ENCODE measurements at places on chromosomes 12 and 14. TPM values are rescaled to one million over a fixed set of nuclear protein-coding genes. Genes with fewer than 3 reads are reported as not detected.

DNA sequence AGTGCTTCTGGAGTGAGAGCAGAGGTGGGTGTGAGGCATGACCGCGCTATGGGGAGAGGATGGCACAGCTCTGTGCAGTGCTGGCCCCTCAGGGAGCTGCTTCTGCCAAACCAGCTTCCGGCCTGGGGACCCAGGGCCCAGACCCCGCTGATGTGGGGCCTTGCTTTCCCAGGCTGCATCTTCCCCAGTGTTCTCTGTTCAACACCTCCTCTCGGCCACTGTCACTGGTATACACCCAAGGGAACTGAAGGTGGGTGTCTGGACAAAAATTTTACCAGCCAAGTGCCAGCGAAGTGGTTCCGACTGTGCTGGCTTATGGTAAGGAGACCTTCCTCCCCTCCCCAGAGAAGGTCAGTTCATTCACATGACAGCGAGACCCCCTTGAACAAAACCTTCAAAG, 179.1 kb downstream of the AACS start:
- H3K27ac ChIP-seq, result no peak overlapping the region
- H3K4me3 ChIP-seq, result no peak overlapping the region

DNA sequence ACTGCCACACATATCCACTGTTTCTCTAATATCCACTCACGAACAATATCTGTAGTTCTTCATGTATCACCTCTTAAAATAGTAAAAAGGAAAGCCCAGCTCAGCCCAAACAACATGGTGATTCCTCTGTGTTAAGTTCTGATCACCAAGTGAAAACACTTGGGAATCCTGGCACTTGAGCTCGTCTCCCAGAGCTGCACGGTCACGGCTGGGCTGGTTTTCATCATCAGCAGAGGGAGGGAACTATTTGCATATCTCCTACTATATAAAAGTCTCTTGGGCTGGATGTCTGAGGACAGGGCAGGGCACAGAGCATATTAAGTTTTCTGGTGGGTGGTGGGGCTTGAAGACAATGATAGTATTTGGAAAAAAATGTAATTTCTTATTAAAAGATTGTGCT, 870.6 kb downstream of the TMEM121 start:
- no peak overlapping the region for H3K27ac ChIP-seq
- no peaks in the 10 kb centered on the region for H3K36me3 ChIP-seq
- H3K27me3 ChIP-seq, result no peaks in the 10 kb centered on the region
- DNase-seq, result no peak
- peaks cover 22% of the 10 kb centered on the region for H3K4me1 ChIP-seq
- peak overlapping the region; percentile 15 for H3K4me3 ChIP-seq

DNA sequence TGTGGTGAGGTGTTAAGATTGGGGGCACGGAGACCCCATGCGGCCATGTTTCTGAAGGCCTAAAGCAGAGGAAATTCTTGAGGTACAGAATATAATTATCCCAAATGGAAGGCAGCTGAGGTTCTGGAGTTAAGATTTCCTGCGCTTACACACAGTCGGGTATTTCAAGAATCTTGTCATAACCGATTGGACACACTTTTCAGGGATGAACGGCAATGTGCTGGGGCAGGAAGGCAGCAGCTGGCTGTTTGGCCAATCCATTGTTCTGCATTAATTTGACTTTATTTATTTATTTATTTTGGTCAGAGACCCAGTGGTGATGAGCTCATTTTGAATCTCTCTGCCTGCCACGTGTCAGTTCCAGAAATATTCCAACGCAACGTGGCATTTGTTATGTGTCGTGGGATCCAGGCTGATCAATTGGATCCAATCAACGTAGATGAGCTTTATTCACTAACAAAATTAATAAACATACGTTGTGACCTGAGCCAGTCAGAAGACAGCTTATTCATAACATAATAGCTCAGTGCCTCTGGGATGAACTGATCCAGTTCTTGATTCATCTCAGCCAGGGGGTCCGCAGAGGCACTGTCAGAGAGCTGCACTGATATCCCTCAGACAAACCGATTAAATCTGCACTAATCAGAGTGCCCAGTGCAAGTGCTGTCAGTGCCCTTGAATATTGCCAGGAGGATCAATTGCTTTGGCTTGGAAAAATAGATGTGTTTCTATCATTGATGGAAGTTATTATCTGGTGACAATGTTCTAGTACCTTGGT, 181.0 kb downstream of the KTN1 start:
- no peaks in the 10 kb centered on the region for H3K4me1 ChIP-seq
- no peak for DNase-seq
- H3K4me3 ChIP-seq, result no peak overlapping the region
- no peaks in the 10 kb centered on the region for H3K27me3 ChIP-seq
- no peak overlapping the region for H3K27ac ChIP-seq
- H3K36me3 ChIP-seq, result no peaks in the 10 kb centered on the region

- H3K27me3 ChIP-seq, result no peaks in the 10 kb centered on the region
- H3K36me3 ChIP-seq, result no peaks in the 10 kb centered on the region
- peaks cover 38% of the 10 kb centered on the region for H3K4me1 ChIP-seq
- H3K4me3 ChIP-seq, result peak overlapping the region; percentile 64
- DNase-seq, result no peak
Measured at GRCh38 chr12:68612202-68612601, 1.5 kb downstream of the RAP1B start.

GRCh38 chr12:16610001-16610585, 4.1 kb upstream of the LMO3 start:
- H3K27me3 ChIP-seq, result no peaks in the 10 kb centered on the region
- H3K4me3 ChIP-seq, result no peak overlapping the region
- H3K36me3 ChIP-seq, result no peaks in the 10 kb centered on the region
- no peak for DNase-seq
- H3K4me1 ChIP-seq, result no peaks in the 10 kb centered on the region
- H3K27ac ChIP-seq, result no peak overlapping the region

GRCh38 chr14:51039252-51039651, 55.7 kb downstream of the TRIM9 start:
- no peak for DNase-seq
- no peaks in the 10 kb centered on the region for H3K4me1 ChIP-seq

DNA sequence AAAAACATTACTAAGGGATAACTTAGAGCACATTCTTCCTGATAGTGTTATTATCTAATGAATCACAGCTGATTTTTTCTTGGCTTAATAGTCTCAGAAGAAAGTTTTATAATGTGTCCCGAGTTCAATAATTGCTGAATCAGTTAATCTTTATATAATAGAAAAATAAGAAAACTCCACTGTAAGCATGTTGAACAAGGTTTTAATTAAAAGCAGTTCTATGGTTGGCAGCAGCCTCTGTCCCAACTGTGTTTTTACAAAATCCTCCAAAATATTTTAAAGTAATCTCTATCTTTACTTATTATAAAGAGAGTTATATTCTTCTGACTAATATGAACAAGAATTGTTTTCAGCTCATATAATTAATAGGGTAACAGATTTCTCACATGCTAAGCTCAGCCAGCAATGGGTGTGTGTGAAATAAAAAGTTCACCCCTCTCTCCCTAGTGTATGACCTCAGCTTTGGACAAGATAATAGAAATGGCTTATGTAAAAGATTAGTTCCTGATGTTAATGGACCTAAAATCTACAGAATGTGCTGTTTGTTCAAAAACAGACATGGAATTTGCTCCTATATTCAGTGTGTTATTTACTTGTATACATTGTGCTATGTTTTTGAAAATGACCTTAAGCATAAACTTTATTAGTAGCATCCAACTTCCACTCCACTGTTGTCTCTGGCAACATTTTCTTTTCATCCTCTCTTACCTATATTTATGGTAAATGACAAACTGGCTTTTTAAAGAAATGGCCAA, 67.1 kb upstream of the DCN start:
- no peaks in the 10 kb centered on the region for H3K4me1 ChIP-seq
- no peaks in the 10 kb centered on the region for H3K36me3 ChIP-seq
- no peak overlapping the region for H3K4me3 ChIP-seq

DNA sequence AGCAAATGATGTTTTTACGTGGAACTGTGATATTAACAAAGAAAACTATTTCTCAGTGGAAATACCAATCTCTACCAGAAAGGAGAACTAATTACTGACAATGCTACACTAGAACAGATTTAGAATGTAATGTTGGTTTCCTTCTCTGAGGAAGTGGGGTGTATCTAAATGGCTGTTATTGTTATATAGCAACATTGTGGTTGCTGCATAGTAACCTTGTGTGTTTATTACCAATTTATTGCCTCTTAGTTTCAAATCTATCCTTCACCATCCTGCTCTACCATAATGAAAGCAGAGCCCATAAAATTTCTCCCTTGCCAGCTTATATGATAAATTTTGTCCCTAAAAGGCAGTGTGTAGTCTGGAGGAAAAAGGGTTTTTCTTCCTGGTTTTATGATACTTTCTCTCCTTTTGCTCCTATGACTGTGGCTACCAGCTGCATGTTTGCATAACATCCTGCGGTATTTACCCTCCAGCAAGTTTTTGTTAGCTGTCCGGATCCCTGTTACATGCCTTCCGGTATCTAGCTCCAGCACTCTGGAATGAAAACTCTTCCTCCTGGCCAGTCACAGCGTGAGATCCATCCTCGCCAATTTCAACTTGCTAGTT, 5.7 kb upstream of the KLRK1 start:
- no peaks in the 10 kb centered on the region for H3K27me3 ChIP-seq
- DNase-seq, result peak; percentile 79
- no peaks in the 10 kb centered on the region for H3K36me3 ChIP-seq
- H3K4me3 ChIP-seq, result peak overlapping the region; percentile 56
- peak overlapping the region; percentile 99 for H3K27ac ChIP-seq

DNA sequence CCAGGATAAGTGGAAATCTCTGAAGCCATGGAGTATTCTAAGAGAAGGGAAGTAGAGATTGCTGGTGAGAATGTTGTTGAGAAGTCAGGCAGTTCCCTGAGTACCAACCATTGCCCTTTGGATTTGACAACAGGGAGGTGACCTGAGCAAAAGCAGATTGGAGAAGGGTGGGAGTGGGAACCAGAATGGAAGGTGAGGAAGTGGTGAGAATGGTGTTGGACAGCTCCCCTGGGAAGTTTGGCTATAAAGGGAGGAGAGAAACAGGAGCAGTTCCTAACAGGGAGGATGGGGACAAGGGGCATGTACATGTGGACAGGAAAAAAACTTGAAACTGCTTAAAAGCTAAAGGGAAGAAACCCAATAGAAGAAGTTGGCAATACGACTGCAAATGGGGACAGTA, 198.1 kb downstream of the ETV6 start:
- no peak for DNase-seq
- no peaks in the 10 kb centered on the region for H3K27me3 ChIP-seq
- no peaks in the 10 kb centered on the region for H3K4me1 ChIP-seq
- H3K36me3 ChIP-seq, result no peaks in the 10 kb centered on the region
- no peak overlapping the region for H3K4me3 ChIP-seq
- no peak overlapping the region for H3K27ac ChIP-seq

DNA sequence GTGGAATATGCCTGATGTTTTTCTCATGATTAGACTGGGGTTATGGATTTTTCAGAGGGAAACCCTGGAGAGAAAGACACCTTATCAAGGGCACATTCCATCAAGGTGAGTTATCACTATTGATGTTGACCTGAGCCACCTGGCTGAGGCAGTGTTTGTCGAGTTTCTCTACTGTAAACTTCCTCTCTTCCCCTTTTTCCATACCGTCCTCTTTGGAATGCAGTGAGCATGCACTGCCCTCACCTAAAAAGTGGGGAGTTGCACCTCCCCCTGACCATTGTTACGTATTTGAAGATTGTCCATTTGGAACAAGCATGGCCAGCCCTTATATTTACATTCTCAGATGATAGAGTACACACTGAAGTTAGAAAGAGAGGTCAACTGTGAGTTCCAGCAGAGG, 53.9 kb upstream of the PWP1 start:
- no peaks in the 10 kb centered on the region for H3K4me1 ChIP-seq
- no peak overlapping the region for H3K4me3 ChIP-seq
- no peaks in the 10 kb centered on the region for H3K27me3 ChIP-seq
- no peaks in the 10 kb centered on the region for H3K36me3 ChIP-seq

GRCh38 chr14:76941946-76942805, 86.3 kb downstream of the IRF2BPL start:
- no peak overlapping the region for H3K4me3 ChIP-seq
- H3K27me3 ChIP-seq, result no peaks in the 10 kb centered on the region
- no peak overlapping the region for H3K27ac ChIP-seq
- no peaks in the 10 kb centered on the region for H3K36me3 ChIP-seq
- H3K4me1 ChIP-seq, result peaks cover 9% of the 10 kb centered on the region
- DNase-seq, result no peak

- no peak overlapping the region for H3K27ac ChIP-seq
- H3K4me1 ChIP-seq, result no peaks in the 10 kb centered on the region
- DNase-seq, result no peak
Measured at GRCh38 chr14:56666716-56667115, 87.1 kb downstream of the TMEM260 start.

GRCh38 chr12:56078427-56078826, 1.5 kb upstream of the ERBB3 start:
- H3K36me3 ChIP-seq, result no peaks in the 10 kb centered on the region
- H3K4me1 ChIP-seq, result peaks cover 5% of the 10 kb centered on the region
- peaks cover 6% of the 10 kb centered on the region for H3K27me3 ChIP-seq
- no peak for DNase-seq
- no peak overlapping the region for H3K4me3 ChIP-seq

DNA sequence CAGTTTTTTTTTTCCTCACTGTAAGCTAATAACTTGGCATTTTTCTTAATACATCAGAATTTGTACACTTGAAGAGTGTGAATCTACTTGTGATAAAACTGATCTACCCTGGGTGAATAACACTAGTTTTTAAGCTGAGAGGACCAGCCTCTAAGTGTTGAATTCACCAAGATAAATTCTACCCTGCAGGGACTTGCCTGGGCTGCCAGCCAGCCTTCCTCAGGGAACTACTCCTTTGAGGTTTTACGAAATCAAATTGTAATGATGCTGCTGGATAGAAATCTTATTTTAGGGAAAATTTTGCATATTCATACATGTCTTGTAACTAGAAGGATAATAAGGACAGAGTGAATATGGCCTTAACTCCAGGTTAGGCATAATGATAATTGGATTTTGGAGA, 1.9 kb downstream of the MED21 start:
- peaks cover 30% of the 10 kb centered on the region for H3K4me1 ChIP-seq
- H3K27me3 ChIP-seq, result no peaks in the 10 kb centered on the region
- peaks cover 18% of the 10 kb centered on the region for H3K36me3 ChIP-seq
- no peak overlapping the region for H3K27ac ChIP-seq
- no peak for DNase-seq
- peak overlapping the region; percentile 17 for H3K4me3 ChIP-seq

The MOAP1 gene
- polyA plus RNA-seq, result 67.4 TPM

The PROX2 gene
- polyA plus RNA-seq, result not detected

The NKX2-1 gene
- polyA plus RNA-seq, result not detected

The TOGARAM1 gene
- polyA plus RNA-seq, result 11.4 TPM

The AMDHD1 gene
- polyA plus RNA-seq, result 0.68 TPM

The KRT75 gene
- not detected for polyA plus RNA-seq

The SDSL gene
- polyA plus RNA-seq, result not detected

The DNAJC22 gene
- polyA plus RNA-seq, result not detected

The WASHC4 gene
- polyA plus RNA-seq, result 24.6 TPM

Measured in CD8-positive, alpha-beta memory T cell (primary cell).